ENCODE measurements at places on chromosomes 2 and 18.

GRCh38 chr18:50961974-50962373 is 5.9 kb upstream of the ELAC1 start:
- no peak for DNase-seq

- DNase-seq: no peak
Measured at GRCh38 chr2:20633794-20634506, 16.9 kb downstream of the HS1BP3 start.

DNA sequence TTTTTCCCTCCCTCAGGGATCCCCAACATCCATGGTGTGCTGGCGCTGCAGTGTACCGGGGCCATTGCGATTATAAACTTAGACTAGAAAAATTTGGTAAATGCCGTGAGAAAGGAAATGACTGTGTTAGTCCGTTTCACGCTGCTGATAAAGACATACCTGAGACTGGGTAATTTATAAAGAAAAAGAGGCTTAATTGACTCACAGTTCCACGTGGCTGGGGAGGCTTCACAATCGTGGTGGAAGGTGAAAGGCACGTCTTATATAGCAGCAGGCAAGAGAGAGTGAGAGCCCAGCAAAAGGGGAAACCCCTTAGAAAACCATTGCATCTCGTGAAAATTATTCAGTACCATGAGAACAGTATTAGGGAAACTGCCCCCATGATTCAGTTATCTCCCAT is 44.3 kb downstream of the NTSR2 start:
- no peak for DNase-seq

DNA sequence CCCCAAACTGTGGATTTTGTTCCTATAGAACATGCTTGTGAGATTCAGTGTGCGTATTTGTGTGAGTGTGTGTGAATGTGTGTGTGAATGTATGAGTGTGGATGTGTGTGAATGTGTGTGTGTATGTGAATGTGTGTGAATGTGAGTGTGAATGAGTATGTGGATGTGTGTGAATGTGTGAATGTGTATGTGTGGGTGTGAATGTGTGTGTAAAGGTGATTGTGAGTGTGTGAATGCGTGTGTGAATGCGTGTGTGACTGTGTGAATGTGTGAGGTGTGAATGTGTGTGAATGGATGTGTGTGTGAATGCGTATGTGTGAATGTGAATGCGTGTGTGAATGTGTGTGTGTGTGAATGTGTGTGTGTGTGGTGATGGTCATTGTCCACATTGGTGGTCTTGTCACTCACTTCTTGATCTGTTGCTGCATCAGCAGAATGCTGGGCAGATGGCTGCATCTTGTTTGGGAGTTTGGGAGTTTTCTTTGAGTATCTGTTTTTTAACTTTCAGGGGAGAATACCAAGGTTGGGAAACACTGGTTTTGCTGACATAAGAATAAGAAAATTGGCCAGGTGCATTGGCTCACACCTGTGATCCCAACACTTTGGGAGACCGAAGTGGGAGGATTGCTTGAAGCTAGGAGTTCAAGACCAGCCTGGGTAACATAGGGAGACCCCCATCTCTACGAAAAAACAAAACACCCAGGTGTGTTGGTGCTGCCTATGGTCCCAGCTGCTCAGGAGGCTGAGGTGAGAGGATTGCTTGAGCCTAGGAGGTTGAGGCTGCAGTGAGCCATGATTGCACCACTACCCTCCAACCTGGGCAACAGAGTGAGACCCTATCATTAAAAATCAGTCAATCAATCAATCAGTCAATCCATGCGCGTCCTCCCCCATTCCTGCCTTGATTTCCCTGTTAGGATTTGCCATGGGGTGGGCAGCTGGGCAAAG is 18.2 kb downstream of the AGAP1 start:
- no peak for DNase-seq

DNA sequence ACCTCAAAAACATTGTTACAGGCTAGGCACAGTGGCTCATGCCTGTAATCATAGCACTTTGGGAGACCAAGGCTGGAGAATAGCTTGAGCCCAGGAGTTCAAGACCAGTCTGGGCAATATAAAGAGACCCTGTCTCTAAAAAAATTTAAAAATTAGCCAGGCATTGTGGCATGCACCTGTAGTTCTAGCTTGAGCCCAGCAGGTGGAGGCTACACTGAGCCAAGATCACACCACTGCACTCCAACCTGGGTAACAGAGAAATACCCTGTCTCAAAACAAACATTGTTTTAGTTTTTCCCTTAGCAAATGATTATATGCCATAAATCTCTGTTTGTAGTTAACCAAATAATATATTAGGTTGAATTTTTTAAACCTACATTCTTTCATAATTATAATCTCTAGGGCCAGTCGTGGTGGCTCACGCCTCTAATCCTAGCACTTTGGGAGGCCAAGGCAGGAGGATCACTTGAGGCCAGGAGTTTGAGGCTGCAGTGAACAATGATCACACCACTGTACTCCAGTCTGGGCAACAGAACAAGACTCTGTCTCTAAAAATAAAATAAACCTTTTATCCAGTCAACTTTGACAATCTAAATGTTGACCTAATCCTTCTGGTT is 13.3 kb upstream of the CYP20A1 start:
- DNase-seq: no peak

DNA sequence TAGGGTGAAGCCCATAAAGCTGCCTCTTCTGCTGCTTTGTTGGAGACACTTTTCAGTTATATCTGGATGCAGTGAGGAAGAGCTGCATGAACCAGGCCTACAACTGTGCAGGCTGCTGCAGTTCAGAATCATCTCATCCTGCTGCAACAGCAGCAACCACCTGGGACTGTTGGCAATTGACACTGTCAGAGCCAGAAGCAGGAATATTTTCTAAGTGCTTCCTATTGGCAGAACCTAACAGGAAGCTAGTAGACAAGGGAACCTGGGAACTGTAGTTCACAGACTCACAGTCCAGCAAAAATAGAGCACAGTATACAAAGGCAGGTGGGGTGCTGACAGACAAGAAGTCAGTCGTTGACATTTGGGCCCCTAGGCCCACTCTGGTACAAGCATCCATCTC is 452.9 kb upstream of the SPRED2 start:
- DNase-seq: no peak

DNA sequence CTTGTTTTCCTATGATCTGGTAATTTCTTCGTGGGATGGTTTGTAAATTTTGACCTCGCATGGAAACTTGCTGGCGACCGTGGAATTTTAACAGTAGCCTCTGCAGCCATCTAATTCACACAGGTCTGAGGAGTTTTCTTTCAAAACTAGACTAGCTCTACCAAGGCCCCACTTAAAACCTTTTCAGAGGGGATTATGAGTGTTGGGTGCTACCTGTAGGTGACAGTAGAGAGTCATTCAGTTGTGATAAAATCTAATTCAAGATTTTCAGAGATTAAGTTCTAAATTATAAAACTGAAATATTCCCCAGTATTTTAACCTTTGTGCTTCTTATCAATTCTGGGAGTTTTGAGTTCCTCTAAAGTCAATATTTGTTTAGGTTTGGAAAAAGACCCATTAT is 31.0 kb downstream of the THSD7B start:
- no peak for DNase-seq

DNA sequence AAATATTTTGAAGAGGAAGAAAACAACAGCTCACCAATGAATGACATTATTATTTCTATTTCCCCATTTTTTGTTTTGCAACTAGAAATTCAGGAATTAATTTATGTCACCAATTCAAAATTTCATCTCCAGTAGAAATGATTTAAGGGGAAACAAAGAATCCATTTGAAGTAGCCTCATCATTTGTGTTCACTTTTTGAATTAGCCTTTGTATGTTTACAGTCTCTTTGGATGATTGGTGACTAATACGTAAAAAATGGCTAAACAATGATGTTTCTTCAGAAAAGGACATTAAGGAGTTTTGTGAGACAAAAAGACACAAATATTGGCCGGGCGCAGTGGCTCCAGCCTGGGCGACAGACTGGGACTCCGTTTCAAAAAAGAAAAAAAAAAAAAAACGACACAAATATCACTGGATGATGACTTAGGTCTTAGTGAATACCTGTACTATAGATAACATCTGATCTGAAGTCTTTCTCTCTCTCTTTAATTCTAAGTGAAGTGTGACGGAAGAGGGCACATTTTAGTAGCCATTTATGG is 313.2 kb downstream of the PIK3C3 start:
- DNase-seq: no peak

DNA sequence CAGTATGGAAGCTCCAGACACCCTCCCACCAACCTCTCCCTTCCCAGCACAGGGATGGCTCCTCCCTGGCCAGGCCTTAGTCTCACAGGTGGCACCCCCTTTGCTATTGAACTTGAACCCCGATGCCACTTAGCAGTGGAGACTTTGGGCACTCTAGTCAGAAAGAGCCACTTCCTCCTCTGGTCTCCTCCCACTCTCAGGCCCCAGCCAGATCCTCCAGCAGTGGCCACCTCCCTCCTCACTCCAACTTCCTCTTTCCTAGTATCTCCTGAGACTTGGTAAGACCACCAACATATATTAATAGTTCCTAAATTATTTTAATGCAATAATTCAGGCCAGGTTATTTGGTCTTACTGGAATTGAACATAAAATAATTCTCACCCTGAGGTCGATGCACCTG is 437.2 kb upstream of the ID2 start:
- no peak for DNase-seq

DNA sequence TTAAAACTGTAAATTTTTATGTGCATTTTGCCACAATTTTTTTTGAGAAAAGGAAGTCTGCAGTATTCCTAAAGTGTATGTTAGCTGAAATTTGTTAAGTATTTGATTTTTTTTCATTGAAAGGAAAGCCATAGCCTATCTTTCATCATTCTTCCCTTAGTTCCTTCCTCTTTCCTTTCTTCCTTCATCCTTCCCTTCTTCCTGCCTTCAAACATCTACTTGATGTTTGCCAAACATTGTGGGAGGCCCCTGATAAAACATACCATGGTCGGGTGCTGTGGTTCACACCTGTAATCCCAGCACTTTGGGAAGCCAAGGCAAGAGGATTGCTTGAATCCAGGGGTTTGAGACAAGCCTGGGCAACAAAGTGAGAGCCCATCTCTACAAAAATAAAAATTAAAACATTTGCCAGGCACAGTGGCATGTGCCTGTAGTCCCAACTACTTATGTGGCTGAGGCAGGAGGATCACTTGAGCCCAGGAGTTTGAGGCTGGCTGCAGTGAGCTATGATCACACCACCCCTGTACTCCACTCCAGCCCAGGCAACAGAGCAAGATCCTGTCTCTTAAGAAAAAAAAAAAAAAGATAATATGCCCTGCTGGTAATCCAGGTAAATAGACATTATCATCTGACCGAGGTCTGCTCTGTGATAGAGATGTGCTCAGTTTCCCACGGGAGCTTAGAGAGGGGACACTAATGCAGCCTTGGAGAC is 278.4 kb upstream of the STON1 start:
- no peak for DNase-seq

- no peak for DNase-seq
Measured at GRCh38 chr2:231183851-231184250, 14.6 kb upstream of the ARMC9 start.

DNA sequence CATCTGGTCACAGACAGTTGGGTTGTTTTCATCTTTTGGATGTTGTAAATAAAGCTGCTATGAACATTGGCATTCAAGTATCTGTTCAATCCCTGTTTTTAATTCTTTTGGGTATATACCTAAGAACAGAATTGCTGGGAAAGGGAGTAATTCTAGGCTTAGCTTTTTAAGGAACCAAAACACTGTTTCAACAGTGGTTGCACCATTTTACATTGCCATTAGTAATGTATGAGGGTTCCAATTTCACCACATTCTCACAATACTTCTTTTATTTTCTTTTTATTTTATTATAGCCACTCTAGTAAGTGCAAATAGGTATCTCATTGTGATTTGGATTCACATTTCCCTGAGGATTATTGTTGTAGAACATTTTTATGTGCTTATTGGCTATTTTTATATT is 108.9 kb upstream of the GLS start:
- no peak for DNase-seq

GRCh38 chr2:154207288-154208047 is 335.7 kb downstream of the GALNT13 start:
- DNase-seq: no peak

DNA sequence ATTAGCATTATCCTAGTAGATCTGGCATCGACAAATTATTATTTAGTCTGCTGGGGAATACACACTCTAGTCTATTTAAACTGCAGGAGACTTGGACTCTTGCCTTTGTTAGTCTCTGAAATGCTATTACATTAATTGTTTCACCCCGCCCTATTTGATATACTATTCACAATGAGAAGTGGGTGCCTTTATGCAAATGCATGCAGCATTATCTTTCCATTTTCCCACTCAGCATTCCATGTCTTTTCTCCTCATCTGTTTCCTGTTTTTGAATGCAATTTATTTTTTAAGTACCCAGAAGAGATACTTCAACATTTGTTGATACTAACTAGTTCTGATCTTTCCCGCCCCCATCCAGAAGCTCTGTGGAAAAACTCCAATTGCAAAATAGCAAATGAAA is 395.3 kb upstream of the NXPH2 start:
- no peak for DNase-seq

DNA sequence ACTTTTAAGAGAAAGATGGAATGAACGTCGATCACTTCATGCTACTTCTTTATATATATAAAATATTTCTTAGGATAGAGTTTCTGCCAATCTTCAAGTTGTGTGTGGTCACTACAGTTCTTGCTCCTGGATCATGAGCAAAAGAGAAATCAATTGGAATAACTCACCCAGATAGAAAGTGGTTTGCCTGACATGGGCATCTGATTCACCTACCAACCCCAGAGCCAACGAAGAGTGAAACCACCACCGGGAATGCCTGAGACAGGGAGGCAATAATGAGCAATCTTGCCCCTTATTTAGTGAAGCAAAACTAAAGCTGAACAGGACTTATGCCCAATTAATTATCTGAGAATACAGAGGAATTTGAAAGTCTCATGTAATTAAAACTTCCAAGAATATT is 250.2 kb upstream of the REG3G start:
- DNase-seq: no peak

DNA sequence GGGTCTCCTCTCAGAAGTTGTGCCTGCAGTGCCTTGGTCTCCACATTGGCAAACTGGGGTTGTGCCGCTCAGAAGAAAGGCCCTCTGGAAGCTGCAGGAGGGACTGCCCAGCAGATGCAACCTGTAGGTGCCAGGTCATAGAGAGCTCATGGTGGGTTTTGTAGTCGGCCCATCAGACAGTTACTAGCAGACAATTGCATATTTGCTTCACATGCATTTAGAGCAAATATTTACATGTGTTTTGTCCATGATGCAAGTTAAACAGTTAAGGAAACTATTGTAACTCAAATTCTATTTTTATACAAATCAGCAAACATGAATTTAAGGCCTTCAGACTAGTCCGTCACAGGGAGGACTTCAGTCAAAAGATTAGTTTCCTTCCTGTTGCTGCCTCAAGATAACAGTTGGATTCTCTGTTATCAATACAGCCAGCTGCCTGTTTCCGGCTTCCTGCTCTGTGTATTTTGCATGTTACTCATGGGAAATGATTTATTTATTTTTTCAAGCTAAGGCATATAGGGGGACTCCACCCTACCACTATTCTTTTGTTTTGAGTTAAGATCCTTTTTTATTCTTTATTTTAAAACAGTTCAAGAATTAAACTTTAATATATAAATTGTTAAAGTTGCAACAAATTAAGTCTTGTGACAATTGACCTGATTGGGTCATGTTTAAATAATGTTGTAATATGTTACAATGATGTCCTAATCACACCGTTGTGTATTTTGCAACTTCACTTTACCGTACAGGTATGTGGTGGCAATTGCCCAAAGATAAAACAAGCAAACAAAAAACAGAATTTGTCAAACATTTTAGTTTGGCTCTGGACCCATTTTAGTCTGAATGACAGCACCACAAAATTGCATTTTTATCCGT is 133.5 kb downstream of the SPTBN1 start:
- no peak for DNase-seq

GRCh38 chr2:69734035-69734611 is 7.8 kb upstream of the ANXA4 start:
- DNase-seq: no peak

- no peak for DNase-seq
Measured at GRCh38 chr2:217182926-217183325, 323.1 kb upstream of the TNP1 start.

All from AG09309 (cell line).